ENCODE measurements at places on chromosomes 7 and 10. TPM values are rescaled to one million over a fixed set of nuclear protein-coding genes. Genes with fewer than 3 reads are reported as not detected.

GRCh38 chr7:114478384-114478783, 63.8 kb downstream of the FOXP2 start:
- DNase-seq, result no peak

GRCh38 chr7:156616269-156617202, 24.0 kb upstream of the RNF32 start:
- DNase-seq, result no peak

GRCh38 chr10:34189830-34190229, 625.3 kb downstream of the PARD3 start:
- no peak for DNase-seq

The HOXA6 gene
- total RNA-seq, result 9.1 TPM

The GPR26 gene
- not detected for total RNA-seq

The TLX1 gene
- total RNA-seq, result not detected

Data from posterior vena cava (tissue), 2 donors.